ENCODE measurements at places on chromosomes 2 and 18.

- DNase-seq = no peak
These were observed 34.2 kb upstream of the ELAC1 start for GRCh38 chr18:50933684-50934083.

GRCh38 chr18:79991494-79991893 lies 3.1 kb upstream of the TXNL4A start:
- DNase-seq = no peak

- no peak for DNase-seq
These were observed 31.9 kb upstream of the CPS1 start for GRCh38 chr2:210524533-210524932.

- no peak for DNase-seq
These were observed 5.0 kb downstream of the ARL4C start for GRCh38 chr2:234491897-234492296.

- no peak for DNase-seq
These were observed 77.3 kb upstream of the SH3BP4 start for GRCh38 chr2:234874347-234875046.

GRCh38 chr18:61917818-61918217 lies 25.0 kb upstream of the RNF152 start:
- DNase-seq = no peak

- DNase-seq = no peak
These were observed 493.3 kb downstream of the CMPK2 start for GRCh38 chr2:6372317-6372901.

- no peak for DNase-seq
These were observed 138.0 kb upstream of the CDCA7 start for GRCh38 chr2:173216668-173217067.

GRCh38 chr2:151472966-151473365 lies 63.3 kb downstream of the RIF1 start:
- DNase-seq = no peak

GRCh38 chr2:45840481-45840880 lies 189.0 kb downstream of the PRKCE start:
- DNase-seq = no peak

DNA sequence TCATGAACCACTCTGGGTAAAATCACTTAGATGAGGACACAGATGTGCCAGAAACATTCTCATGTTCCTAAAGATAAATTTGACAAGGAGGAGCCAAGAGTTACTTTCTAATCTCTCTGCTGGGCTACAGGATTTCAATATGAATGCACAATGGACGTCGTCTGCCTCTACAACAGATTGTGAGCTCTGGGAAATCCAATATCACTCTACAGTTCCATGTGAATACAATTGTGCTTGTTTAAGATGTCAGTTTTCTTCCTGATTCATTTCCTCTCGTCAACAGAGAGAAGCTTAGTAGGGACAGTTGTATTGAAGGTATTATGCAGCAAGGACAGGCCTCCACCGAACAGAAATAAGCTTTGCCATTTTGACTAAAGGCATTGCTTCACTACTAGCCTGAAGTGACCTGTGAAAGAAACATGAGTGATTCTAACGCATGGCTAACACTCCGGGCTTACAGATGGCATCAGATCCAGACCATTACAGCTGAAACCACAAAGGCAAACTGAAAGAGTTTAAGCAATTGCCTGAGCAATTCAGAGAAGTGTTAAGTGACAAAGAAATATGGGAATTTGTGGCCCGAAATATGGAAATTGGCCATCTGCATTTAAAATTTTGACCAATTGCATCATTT lies 1591.5 kb downstream of the LRP1B start:
- DNase-seq = no peak

DNA sequence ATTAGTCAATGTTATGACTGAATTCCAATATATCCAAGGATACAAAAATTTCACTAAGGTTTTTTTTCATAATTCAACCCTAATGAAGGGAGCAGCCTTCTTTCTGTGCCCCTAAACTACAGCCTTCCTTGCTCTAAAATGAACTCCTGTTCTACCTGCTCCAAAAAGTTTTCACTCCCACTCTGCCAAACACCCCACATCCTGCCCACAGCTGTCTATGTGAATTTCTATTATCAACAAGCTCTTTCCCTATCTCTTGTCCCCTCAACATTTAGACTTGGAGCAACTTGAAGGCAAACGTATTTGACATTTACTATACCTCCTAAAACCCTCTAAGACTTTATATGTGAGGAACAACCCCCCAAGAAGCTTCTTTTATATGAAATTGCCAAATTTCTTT lies 2.5 kb downstream of the STAT4 start:
- DNase-seq = no peak

DNA sequence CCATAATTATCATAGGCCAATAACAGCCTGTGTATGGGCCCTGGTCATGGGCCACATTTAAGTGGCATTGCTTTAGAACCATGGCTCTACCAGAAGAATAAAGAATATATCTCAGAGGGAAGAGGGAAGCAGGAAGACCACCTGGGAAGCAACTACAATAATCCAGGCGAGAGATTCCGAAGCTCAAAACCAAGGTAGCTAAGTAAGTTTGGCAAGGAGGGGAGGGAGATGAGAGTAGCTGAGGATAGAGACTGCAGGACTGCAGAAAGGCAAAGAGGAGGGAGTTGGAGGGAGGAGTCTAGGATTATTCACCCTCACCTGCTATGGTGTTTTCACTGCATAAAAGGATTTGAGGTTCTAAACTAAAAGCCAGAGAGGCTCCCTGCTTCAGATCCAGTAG lies 293.5 kb downstream of the SETBP1 start:
- no peak for DNase-seq

DNA sequence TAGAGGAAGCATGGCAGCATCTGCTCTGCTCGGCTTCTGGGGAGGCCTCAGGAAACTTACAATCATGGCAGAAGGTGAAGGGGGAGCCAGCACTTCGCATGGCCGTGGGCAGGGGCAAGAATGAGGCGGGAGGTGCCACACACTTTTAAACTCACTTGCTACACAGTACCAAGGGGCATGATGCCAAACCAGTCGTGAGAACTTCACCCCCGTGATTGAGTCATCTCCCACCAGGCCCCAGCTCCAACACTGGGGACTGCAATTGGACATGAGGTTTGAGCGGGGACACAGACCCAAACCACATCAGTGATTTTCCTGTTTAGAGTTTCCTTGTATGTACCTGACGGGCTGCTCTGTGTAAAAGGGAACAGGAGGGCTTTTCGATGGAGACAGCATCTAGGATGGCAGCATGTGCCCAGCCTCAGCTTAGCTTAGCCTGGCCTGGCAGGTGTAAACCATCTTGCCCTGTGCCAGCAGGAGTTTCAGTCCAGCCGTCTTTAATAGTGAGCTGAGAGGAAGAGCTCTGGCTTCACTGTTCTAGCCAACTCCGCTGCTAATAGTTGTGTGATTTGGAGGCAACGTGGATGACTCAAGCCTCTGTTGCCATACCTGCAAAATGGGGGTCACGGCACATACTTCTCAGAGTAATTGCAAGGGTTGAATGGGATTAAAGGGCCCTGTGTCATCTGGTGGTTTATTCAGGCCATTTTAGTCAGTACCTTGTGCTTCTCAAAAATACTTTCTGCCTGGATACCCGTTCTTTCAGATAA lies 101.8 kb downstream of the ASAP2 start:
- no peak for DNase-seq

DNA sequence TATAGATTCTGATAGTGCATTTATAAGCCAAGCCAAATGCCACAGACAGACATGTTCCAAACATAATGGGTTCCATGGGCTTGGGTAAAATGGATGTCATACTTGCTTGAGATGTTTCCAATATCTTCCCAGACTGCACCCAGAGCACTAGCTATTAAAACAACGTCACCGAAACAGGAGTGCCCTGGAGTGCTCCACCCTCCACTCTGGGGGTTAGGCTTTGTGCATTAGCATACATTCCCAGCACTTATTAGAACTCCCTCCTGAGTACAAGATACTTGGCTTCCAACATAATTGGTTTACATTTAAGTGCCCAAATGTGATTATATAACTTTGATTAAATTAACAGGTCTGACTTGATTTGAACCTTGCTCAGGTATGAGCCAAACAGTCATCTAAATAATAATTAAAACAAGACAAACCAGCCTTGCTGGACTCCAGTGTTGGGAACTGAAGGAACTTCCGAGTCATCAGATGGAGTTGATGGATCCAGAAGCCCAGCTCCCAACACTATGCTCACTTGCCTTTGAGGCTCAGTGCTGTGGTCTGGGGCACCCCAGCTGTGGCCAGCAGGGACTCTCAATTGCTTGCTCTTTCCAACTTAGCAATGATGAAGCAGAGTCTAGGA lies 60.5 kb upstream of the LGALSL start:
- DNase-seq = no peak

DNA sequence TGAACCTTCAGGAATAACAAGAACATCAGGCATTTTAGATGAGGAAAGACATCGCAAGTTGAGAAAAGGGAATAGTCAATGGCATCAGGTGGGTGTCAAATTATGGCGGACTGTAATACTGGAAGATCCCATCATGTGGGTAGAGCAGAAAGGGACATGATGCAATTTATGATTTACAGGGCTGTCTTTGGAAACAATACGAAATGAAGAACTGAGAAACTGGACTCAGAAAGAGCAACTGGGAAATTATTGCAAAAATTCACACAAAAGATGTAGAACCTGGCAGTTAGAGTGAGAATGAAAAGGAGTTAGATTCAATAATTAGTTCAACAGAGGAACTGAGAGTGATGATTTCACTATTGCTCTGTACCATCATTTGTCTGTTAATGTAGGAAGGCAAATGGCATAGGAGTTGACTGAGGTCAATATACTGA lies 1635.0 kb upstream of the ACVR2A start:
- DNase-seq = no peak

- DNase-seq = no peak
These were observed 105.5 kb downstream of the BCL2 start for GRCh38 chr18:63213936-63214671.

- DNase-seq = peak; percentile 58
These were observed 145.6 kb downstream of the TGIF1 start for GRCh38 chr18:3595369-3596273.

GRCh38 chr2:21406911-21407310 lies 283.1 kb downstream of the TDRD15 start:
- no peak for DNase-seq

DNA sequence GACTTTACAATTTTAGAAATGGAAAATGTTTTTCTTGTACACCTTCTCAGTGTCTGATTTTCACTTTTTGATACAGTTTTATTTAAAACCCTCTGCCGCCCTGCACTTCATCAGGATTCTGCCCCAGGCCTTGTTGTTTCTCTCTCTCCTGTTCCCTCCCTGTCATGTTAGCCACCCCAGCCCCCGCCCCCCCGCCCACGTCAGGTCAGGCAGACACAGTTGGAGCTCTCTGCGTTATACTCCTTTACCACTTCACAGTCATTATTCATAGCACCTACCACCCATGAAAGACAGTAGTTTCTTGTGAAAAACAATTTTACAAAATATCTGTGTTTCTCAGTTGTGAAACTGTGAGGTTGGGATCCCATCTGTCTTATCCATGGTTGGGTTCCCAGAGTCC lies 21.5 kb downstream of the ADNP2 start:
- DNase-seq = no peak

DNA sequence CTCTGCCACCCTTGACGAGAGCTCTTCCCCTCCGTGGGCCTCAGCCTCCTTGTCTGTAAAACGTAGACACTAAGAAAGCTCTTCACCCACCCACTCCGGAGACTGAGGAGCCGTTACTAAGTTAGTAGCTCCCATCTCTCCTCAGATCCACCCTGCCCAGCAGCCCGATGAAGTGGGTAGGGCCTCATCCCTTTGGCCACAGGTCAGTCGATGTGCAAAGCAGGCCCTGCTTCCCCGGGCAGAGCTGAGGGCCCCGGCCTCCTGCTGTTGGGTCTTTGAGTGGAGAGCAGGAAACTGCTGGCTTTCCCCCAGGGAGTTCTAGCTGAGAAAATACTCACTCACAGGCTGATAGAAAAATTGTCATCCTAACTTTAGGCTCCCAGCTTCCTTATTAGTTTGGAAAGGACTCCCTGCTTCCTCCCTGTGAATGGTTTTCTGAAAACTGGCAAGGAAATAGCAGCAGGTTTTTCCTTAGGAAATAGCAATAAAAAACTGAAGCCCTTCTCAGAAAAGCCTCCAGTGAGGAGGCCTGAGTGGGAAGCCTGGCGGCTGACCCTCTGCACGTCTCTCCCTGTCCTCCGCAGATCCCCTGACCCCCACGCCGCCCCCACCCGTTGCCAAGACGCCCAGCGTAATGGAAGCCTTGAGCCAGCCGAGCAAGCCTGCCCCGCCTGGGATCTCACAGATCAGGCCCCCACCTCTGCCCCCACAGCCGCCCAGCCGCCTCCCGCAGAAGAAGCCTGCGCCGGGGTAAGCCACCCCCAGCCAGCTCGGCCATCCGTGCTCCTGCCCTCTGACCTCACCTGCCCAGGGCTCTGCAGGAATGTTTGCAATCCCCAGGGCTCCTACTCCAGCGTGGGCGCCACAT lies 30.2 kb downstream of the ITGB1BP1 start:
- DNase-seq = no peak

GRCh38 chr2:192313773-192314172 lies 119.0 kb upstream of the TMEFF2 start:
- DNase-seq = no peak

DNA sequence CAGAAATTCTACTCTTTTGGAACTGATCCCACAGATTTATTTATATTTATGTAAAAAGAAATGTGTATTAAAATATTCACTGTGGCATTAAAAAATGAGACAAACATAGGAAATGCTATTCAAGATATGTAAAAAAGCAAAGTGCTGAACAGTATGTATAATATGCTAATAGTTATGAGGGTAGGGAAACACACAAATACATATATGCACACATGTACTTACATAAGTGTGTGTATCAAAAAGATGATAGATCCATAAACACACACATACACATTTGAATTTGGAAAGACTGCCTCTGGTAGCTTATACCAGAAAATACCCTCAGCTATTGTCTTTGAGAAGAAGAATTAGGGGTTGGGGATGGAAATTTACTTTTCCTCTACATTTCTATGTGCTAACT lies 103.2 kb downstream of the MREG start:
- DNase-seq = no peak

DNA sequence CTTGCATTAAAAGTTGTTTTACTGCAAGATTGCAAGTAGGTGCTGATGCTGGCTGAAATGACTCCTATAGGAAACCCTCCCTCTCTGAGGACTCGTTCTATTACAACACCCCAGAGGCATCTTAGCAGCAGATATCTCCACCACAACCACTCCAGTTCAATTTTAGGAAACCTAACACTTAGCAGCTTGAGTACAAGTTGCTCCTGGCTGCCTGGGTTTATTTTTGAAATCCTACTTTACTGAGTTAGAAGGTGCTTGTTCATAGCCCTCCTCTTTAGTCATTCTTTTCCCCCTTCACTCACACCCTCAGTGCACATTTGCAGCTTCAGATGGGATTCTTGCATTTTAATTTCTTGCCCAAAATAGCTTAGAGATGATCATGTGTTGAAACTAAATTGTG lies 111.5 kb downstream of the MTCL1 start:
- no peak for DNase-seq

GRCh38 chr2:101658387-101658786 lies 39.1 kb upstream of the MAP4K4 start:
- DNase-seq = no peak

- no peak for DNase-seq
These were observed 47.1 kb upstream of the XIRP2 start for GRCh38 chr2:166841152-166841551.

DNA sequence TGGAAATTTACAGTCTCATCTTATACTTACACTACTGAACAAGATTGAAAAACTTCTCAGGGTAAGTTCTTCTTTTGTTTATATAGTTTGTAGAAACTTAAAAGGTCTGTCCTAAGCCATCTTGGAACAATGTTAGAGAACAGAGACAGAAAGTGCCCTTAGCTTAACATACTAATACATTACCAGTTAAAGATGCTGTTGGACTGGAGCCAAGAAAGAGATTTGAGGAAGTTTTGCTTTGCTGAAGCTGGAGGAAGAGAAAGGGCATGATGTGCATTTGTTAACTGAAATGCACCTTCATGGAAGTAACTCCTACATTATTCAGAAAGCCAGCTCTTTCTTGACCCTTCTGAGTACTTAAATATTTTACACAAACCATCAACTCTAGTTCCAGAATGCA lies 66.5 kb upstream of the TNFRSF11A start:
- DNase-seq = no peak

All from activated CD4-positive, alpha-beta T cell treated with anti-CD3 and anti-CD28 coated beads, Interleukin-2, amount 50 U/mL, for 48 hours (primary cell).